ENCODE measurements at places on chromosomes 16 and 17.

- no peak for DNase-seq
These were observed 7.2 kb downstream of the SYNGR2 start for GRCh38 chr17:78175643-78175981.

GRCh38 chr17:29131814-29132682 is 48.1 kb downstream of the MYO18A start:
- DNase-seq = peak; percentile 31

GRCh38 chr17:47693731-47694580 is at the start of gene TBKBP1:
TBKBP1 (plus strand) TSS chr17:47694161; CDS start chr17:47696113, 1,952 bp downstream.
- peak; percentile 63 for DNase-seq

- DNase-seq = no peak
These were observed 28.4 kb upstream of the RBFOX1 start for GRCh38 chr16:7304279-7304678.

DNA sequence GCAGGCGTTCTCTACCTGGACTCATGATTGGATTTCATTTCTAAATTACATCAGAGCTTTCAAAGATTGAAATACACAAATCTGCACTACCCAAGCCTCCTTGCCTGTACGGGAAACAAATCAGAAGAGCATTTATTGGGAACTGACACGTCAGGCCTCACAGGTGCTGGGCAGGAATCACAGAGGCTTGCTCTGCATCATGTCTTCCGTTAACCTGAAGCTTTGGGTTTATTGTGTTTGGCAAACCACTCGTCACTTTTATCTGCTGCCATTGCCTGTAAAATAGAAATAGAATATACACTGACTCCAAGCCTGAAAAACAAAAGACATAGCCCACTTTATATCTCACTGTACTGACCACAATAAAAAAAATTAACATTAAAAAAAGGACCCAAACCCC is 7.9 kb upstream of the GEMIN4 start:
- DNase-seq = no peak

Measured in activated CD4-positive, alpha-beta T cell treated with anti-CD3 and anti-CD28 coated beads for 48 hours (primary cell).